ENCODE measurements at places on chromosomes 6 and 20. TPM values are rescaled to one million over a fixed set of nuclear protein-coding genes. Genes with fewer than 3 reads are reported as not detected.

The ANKEF1 gene
- 0.53 TPM for total RNA-seq

The TFAP2D gene
- total RNA-seq, result not detected

The CD24 gene
- under 0.01 TPM for total RNA-seq

The FKBP1C gene
- total RNA-seq, result 0.18 TPM

The CRIP3 gene
- total RNA-seq, result not detected

The FAM83B gene
- not detected for total RNA-seq

The C4B gene
- 6.6 TPM for total RNA-seq

The MTHFD1L gene
- total RNA-seq, result 73.8 TPM

The HLA-DQA2 gene
- not detected for total RNA-seq

The OXT gene
- total RNA-seq, result not detected

The CNR1 gene
- 2.3 TPM for total RNA-seq

The ZSCAN31 gene
- 7.2 TPM for total RNA-seq

The SMOC2 gene
- not detected for total RNA-seq

The SLC35D3 gene
- total RNA-seq, result not detected

The NEDD9 gene
- total RNA-seq, result 7.8 TPM

The KCNK16 gene
- not detected for total RNA-seq

The GPX6 gene
- total RNA-seq, result not detected

The COL11A2 gene
- under 0.01 TPM for total RNA-seq

Measured in myometrial cell (primary cell).